Vein endothelial cell (primary cell): ENCODE measurements at places on chromosomes 5 and 9. TPM values are rescaled to one million over a fixed set of nuclear protein-coding genes. Genes with fewer than 3 reads are reported as not detected.

GPX3 gene
- 2.3 and 10.4 TPM in 2 replicates for total RNA-seq

HBEGF gene
- 30.1 and 43.6 TPM in 2 replicates for total RNA-seq

IFNK gene
- total RNA-seq = not detected in 2 replicates

GPR151 gene
- not detected in 2 replicates for total RNA-seq

ZFR gene
- total RNA-seq = 74.5 and 76.3 TPM in 2 replicates

WDR31 gene
- total RNA-seq = 0.29 and 0.33 TPM in 2 replicates

FAM221B gene
- total RNA-seq = not detected in 2 replicates

PCA3 gene
- 0.29 and 0.33 TPM in 2 replicates for total RNA-seq

ELAVL2 gene
- total RNA-seq = 0.33 and 1.8 TPM in 2 replicates

CDC25C gene
- 4.2 and 7.9 TPM in 2 replicates for total RNA-seq

NUDT12 gene
- 3.6 and 4.5 TPM in 2 replicates for total RNA-seq

MARCOL gene
- total RNA-seq = not detected in 2 replicates

ZDHHC11B gene
- under 0.01 TPM in 1 of 2 replicates, not detected in the other for total RNA-seq

IL4 gene
- not detected in 2 replicates for total RNA-seq

HRCT1 gene
- 1.8 and 4.6 TPM in 2 replicates for total RNA-seq

SGCD gene
- total RNA-seq = under 0.01 and 0.19 TPM in 2 replicates

GFI1B gene
- not detected in 2 replicates for total RNA-seq

AHRR gene
- 6.2 and 11.8 TPM in 2 replicates for total RNA-seq

SURF1 gene
- 11.7 and 19.3 TPM in 2 replicates for total RNA-seq

C9 gene
- total RNA-seq = 0.29 TPM in 1 of 2 replicates, not detected in the other

SV2C gene
- not detected in 2 replicates for total RNA-seq

GM2A gene
- 18.0 and 18.3 TPM in 2 replicates for total RNA-seq

FOXD4L4 gene
- total RNA-seq = 0.19 and 0.33 TPM in 2 replicates

LHX6 gene
- total RNA-seq = 10.1 and 36.1 TPM in 2 replicates

AMBP gene
- total RNA-seq = not detected in 2 replicates

CCIN gene
- 0.10 and 0.65 TPM in 2 replicates for total RNA-seq

TRAF1 gene
- 1.3 and 4.5 TPM in 2 replicates for total RNA-seq

ENHO gene
- 0.29 TPM in 1 of 2 replicates, not detected in the other for total RNA-seq

TXN gene
- total RNA-seq = 183 and 248 TPM in 2 replicates

TAF11L5 gene
- total RNA-seq = not detected in 2 replicates

PCSK5 gene
- 1.6 and 4.2 TPM in 2 replicates for total RNA-seq

RMRP gene
- total RNA-seq = 49,879 and 52,393 TPM in 2 replicates

PCDHB2 gene
- total RNA-seq = 1.6 and 2.0 TPM in 2 replicates

MAST4 gene
- 83.3 and 90.7 TPM in 2 replicates for total RNA-seq

SARDH gene
- 0.33 and 0.67 TPM in 2 replicates for total RNA-seq

DNAI1 gene
- not detected in 2 replicates for total RNA-seq

MATR3 gene
- 208 and 306 TPM in 2 replicates for total RNA-seq

FREM1 gene
- total RNA-seq = under 0.01 TPM in 1 of 2 replicates, not detected in the other

SNX2 gene
- total RNA-seq = 54.2 and 57.9 TPM in 2 replicates

TUSC1 gene
- total RNA-seq = 12.1 and 12.5 TPM in 2 replicates

SPACA9 gene
- 1.2 and 2.6 TPM in 2 replicates for total RNA-seq
